ENCODE measurements at places on chromosomes 13 and 19.

GRCh38 chr13:22086597-22087330, 415.9 kb downstream of the FGF9 start:
- no peak for DNase-seq

DNA sequence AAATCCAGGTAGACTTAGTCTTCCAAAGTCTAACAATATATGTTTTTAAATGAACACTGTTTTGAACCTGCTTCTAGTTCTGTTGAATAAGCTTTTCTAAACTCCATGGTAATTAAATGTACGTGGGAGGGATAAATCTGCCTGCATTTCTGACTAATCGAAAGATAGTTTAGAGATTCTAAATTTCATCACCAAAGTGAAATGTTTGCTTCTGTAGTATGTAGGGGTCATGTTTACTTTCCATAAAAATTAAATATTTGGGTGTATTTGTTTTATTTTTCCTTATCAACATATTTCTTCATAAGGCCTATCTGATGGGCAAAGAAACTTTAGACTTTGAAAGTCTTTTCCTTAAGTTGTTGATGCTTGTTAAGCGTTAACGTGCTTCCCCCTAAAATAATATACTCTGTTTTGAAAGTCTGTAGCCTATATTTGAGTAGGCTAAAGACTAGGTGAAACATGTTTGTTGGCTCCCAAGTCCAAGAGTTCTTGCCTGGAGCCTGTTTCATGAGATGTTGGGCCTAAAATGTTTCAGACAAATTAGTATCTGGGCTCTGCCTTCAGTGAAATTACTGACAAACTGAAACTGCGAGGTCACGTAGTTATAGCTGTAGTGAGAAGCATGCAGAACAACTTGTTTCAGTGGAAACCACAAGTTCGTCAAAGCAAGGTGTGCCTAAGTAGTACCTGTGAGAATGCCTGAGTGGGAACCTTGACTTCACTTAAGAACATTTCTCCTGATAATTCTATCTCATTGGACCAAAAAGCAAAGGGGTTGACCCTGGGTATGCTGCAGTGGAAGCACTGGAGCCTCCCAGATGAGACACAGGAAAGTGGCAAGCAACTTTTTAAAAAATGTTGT, 126.2 kb downstream of the LMO7 start:
- DNase-seq = no peak

GRCh38 chr19:10720607-10721125, 2.8 kb downstream of the DNM2 start:
- no peak for DNase-seq

- no peak for DNase-seq
Observed at GRCh38 chr19:56654151-56654550, 11.2 kb downstream of the SMIM17 start.

- DNase-seq = no peak
Observed at GRCh38 chr13:71312923-71313322, 554.1 kb downstream of the DACH1 start.

DNA sequence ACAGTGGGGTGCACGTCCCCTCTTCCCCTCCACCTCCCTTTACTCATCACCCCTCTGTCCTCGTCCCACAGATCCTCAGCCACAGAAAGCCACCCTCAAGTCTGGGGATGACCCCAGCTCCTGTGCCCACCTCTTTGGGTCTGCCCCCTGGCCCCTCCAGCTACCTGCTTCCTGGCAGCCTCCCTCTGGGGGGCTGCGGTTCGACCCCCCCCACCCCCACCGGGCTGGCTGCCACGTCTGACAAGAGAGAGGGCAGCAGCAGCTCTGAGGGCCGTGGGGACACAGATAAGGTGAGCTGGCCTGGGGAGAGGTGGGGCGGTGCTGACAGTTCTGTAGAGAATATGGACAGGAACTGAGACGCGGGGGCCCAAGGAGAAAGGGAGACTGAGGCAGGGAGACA, 11.1 kb downstream of the IRF3 start:
- DNase-seq = no peak

DNA sequence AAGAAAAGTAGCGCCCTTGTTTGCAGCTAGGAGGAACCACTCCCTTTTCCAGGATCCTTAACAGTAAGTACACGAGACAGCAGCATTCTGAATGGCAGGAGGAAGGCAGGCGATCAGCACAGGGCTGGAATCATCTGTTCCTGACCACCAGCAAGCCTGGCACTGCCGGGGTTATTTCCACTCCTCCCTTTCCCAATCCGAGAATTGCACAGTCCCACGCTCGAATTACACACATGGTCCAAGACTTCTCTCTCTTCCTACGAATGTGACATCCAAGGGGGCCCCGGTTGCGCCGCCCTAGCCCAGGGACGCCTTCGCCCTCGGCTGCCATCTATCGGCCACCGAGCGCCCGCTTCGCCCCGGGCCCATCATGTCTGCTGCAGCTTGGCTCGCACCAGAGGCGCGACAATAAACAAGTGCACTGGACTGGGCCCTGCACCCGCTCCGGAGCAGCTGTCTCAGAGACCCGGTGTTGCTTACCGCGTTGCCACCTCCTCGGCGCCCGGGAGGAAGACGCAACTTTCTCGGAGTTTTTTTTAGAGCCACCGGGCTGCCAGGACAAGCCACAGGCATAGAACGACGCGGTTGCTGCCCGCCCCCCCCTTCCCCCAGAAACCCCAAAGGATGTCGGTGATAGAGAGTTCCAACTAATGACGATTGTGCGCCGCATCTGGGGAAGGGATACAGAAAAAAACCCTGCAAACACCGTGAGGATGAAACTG, at the start of gene SLITRK5:
TSS of gene SLITRK5 (plus strand) at position 341 of the 722 bp plus-strand sequence. CDS start 4,018 bp downstream, outside the sequence.
- peak; percentile 45 for DNase-seq

- DNase-seq = no peak
Observed at GRCh38 chr13:112450904-112451240, 74.7 kb downstream of the SPACA7 start.
